Right ventricle myocardium superior (tissue), 1 donor: ENCODE measurements at places on chromosomes 3 and 15. TPM values are rescaled to one million over a fixed set of nuclear protein-coding genes. Genes with fewer than 3 reads are reported as not detected.
A peak's percentile ranks its signal among the peaks of the same experiment; 100 is the strongest.

The SOX14 gene
- total RNA-seq, result not detected

The ZNF592 gene
- 16.3 TPM for total RNA-seq

The ZDHHC23 gene
- 3.0 TPM for total RNA-seq

The SNTN gene
- not detected for total RNA-seq

GRCh38 chr3:65130782-65131181 lies 443.0 kb upstream of the ADAMTS9 start:
- no peak for DNase-seq

DNA sequence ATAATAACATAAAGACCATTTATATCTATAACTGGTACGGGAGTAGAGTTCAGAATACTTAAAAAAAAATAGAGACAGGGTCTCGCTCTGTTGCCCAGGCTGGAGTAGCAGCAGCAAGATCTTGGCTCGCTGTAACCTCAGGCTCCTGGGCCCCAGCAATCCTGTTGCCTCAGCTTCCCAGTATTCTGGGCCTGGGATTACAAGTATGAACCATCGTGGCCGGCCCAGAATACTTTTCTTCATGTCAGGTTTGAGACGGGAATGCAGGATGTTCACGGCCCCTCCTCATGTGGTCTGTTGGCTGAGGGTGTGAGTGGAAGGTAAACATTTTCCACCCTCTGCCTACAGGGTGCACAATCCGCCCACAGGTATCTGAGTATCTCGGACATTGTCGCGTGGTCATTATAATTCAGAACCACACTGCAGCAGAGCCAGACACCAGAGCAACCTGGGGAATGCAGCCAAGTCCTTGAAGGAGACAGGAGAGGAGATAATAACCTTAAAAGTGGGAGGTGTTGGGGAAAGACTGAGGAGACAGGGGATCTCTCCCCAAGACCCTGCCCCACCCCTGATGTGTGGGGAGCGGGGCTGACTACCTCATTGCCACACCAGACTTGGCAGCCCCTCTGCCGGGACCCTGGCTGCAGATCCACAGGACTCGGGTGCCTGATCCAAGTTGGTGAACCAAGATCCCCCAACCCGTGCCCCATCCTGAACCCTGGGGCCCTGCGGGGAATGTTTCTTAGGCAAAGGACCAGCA lies 106.8 kb downstream of the ADCY5 start:
- DNase-seq, result peak; percentile 30

- no peak for DNase-seq
These were observed 64.5 kb downstream of the KLHL25 start for GRCh38 chr15:85730001-85730820.

DNA sequence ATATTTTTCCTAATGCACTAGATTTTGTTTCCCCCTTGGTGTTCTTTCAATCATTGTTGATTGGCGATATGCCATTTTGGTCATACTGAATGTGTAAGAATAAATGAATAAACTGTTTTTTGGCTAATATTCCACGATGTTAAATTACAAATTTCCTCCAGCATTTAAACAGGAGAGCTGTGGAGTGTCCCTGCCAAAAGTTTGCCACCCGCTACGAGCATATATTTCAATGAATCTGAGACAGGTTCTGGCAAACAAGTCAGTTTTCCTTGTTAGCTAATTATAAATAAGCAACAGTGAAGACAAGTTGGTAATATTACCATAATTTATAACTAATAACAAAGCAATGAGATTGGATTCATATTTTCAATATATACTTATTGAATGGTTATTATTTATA lies 777.6 kb downstream of the ROBO1 start:
- DNase-seq, result no peak

GRCh38 chr3:182644790-182645433 lies 148.4 kb upstream of the ATP11B start:
- no peak for DNase-seq

GRCh38 chr3:74470313-74470712 lies 144.1 kb downstream of the CNTN3 start:
- DNase-seq, result no peak

GRCh38 chr15:75064846-75065245 lies 41.5 kb downstream of the PPCDC start:
- DNase-seq, result no peak

- DNase-seq, result peak; percentile 55
These were observed 59.8 kb downstream of the WDR76 start for GRCh38 chr15:43886558-43886957.

DNA sequence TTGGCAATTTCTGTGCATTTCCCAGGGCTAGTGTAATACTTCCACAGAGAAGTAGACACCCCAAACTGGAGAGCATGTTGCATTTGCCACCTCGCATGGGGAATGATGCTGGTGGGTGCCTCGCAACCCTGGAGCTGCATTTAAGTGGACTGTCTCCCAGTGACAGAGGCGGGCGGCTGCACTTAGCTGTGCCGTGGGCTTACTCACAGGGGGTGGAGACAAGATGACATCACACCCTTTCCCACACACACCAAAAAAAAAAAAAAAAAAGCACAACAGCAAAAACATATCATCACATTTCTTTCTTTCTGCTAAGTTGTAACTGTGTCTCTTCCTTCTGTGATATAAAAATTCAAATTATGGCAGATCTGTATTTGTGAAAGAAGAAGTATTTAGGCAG lies at the start of gene ABI3BP:
ABI3BP (minus strand) TSS at position 113 of the 400 bp plus-strand sequence; CDS start at position 76, 37 bp downstream.
- peak; percentile 82 for DNase-seq

DNA sequence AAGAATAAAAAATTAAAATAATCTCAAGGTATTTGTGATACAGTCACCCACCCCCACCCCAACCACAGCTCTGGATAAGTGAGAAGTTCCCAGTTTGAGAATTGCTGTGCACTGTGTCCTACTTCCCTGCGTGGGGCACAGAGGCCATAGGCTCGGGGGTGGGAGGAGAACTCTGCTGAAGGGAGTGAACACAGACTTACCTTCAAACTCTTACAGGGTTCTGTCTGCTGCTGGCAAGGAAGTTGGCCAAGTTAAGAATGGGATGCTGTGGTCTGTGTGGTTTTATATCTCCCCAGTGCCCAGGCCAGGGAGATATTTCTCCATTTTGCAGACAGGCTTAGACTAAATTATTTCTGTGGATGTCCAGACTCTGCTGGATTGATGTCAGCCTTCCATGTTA lies 37.6 kb downstream of the SPTSSB start:
- DNase-seq, result no peak

- no peak for DNase-seq
These were observed 41.1 kb upstream of the SKOR1 start for GRCh38 chr15:67784090-67784781.

DNA sequence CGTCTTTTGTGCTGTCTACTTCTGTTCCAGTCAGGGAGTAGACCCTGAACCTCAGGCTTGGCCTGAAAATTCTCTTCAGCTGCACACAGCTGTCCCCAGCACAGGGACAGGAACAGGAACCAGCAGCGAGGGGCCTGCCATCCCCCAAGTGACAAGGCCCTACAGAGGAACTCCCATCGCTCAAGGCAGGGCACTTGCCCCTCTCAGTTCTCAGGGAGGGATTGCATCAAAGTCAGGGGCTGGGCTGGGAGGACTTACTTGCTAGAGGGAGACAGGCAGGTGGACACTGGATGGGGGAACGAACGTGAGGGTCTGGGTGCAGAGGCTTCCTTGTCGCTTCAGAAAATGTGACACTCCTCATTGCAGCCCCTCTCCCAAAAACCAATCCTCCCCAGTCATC lies 163.6 kb downstream of the CHSY1 start:
- DNase-seq, result no peak

DNA sequence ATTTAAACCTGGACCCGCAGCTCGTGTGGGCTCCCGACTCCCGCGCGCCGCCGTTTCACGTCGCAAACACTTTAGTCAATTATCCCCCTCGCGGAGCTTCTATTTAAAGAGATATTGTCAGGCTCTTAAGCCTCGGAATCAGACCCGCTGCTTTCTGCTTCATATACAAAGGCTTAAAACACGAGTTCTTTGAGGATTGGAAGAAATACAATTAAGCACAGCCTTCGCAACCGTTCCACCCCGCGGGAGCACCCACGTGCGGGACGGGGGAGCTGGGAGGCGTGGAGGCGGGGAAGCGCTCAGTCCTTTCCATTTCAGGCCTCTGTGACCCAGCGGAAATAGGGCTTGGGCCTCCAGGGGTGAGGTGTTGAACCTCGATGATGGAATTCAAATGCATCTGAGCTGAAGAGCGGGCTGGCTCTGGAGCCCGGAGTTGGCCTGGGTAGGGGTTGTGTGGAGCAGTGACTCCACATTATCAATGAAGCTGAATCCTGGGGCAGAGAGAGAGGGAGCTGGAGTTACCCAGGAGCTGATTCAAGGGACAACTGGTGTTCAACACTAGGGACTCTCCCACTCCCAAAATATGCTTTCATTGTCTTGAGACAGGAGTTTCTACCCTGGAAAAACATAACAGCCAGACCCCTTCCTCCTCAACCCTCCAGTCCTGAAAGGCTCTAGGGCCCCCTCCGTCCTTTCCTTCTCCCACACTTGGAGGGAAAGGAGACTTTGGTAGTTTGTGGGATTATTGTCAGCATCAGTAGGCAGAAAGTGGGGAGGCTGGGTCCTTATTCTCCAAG lies 2.4 kb downstream of the ANKRD63 start:
- no peak for DNase-seq

- DNase-seq, result no peak
These were observed 39.4 kb downstream of the ARPP21 start for GRCh38 chr3:35678643-35679161.

GRCh38 chr3:120196812-120197211 lies 88.2 kb downstream of the GPR156 start:
- no peak for DNase-seq
